ENCODE measurements at places on chromosomes 3 and 15.
A peak's percentile ranks its signal among the peaks of the same experiment; 100 is the strongest.

DNA sequence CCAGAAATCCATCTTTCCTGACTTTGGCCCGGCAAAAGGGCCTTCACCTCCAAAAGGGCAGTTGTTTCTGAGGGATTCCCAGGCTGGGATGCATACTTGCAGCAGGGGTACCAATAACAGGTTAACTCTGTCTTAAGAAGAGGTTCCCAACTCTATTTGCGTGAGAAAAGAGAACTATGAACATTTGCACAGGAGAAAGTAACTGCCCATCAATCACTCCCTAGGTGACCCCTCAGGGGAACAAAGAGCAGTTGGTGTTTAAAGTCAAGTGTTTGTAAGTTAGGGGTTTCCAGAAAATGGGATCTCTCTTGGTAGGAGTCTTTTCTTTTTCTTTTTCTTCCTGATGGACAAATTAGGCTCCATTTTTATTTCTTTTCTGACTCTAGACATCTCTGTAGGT is 97.3 kb downstream of the EPHB1 start:
- DNase-seq, result no peak

DNA sequence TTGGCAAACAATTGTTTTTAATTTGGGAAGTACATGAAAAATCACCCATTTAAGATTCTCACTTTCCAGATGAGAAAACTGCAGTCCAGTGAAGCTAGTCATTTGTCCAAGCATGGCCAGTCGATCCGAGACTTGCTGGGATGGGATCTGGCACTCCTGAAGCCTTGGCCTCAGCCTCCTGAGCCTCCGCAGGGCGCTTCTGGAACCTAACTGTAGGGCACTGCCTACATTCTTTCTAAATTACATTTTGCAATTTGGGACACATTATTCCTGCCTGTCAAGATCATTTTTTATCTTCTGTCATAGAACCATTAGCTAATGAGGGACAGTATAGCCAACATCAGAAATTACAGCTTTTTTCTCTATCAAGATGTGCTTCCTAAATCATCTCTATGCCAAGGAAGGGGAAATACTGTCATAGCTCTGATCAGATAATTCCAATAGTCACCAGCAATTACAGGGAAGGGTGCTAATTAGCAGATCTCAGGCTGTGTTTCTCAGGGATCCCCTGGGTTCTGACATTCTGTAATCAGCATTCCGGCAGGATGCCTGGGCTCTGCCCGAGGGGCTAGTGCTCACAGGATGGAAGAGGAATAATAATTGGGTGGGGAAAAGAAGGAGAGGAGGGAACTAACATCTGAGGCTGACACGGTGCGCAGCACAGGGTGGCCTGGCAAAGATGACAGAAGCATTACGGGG is 28.3 kb downstream of the ANAPC13 start:
- no peak for DNase-seq

- no peak for DNase-seq
Observed at GRCh38 chr15:66758844-66759243, 56.8 kb downstream of the SMAD6 start.

DNA sequence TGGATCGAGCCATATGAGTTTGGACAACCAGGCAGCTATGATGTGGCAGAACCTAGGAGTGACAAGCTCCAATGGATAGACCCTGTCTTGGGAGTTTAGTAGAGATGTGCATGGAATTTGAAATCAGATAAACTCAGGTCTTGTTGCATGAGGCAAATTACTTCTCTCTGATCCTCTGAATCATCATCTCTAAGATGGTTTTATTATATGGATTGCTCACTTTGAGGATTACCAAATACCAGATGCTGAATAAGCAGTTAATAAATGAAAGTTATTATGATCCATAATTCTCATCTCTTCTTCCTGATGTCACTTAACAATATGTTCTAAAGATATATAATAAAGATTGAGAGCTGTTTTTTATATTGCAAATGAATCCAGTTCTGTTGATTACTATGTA is 622.2 kb downstream of the NTRK3 start:
- DNase-seq, result no peak

DNA sequence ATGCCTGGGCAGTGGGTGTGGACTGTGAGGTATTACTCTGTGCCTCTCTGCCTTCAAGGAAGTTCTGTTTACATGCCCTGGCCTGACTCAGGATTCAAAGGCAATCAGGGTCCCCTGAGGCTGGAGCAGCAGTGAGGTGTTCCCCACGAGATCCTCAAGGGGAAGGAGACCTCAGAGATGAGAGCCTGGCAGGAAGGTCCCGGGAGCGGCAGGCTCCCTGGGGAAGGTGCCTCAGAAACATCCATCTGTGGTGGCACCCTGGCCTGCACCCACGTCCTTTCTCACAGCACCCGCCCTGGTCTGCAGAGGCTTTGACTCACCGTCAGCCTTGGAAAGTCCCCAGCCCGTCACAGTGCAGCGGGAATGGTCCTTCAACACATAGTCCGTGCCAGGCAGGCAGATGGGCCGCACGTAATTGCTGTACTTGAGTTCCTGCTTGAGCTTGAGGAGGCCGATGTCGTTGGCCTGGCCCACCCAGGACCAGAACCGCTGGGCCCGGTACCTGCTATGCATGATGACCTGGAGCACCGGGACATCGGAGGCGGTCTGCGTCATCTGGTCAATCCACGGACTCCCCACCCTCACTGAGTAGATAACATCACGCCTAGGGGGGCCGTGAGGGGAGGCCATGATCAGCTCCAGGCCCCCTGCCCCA is 3.6 kb downstream of the PRSS50 start:
- DNase-seq, result no peak

DNA sequence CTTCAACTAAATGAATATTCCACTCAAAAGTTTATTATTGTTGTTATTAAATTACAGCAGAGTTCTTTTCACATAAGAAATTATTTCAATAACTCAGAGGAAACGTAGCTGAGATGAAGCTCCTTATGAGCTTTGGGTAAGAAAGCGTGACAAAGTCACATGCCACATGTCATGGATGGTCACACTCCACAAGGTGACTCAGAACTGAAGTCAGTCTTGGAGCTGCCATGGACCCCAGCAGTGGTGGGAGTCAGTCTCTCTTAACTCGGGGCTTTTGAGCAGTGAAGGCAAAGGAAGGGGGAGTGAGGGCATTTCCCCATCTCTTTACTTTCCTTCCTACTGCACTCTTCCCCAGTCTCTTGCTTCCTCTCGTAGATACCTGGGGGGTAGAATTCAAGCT is 87.5 kb upstream of the FAM3D start:
- no peak for DNase-seq

- no peak for DNase-seq
Observed at GRCh38 chr3:28612232-28612631, 263.6 kb upstream of the AZI2 start.

- no peak for DNase-seq
Observed at GRCh38 chr15:66413579-66413978, 26.9 kb downstream of the MAP2K1 start.

- DNase-seq, result no peak
Observed at GRCh38 chr3:59327376-59327808, 277.6 kb upstream of the CFAP20DC start.

GRCh38 chr15:70034141-70034540 is 63.6 kb downstream of the TLE3 start:
- DNase-seq, result no peak

- DNase-seq, result peak; percentile 40
Observed at GRCh38 chr3:21747376-21747775, 3.6 kb downstream of the ZNF385D start.

DNA sequence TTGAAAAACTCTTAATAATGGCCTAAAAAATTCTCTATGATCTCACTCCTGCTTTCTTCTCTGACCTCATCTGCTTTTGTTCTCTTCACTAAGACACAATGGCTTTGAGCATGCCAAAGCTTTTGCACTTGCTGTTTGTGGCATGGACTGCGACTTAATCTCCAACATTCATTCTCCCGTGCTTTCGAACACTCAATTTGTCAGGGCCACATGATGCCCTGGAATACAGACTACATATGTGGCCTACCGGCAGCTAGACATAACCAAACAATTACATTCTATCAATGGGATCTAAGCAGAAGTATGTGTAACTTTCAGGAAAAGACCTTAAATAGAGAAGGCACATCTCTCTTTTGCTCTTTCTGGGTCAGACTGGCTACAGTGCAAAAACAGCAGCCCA is 506.5 kb downstream of the MAGI1 start:
- no peak for DNase-seq

DNA sequence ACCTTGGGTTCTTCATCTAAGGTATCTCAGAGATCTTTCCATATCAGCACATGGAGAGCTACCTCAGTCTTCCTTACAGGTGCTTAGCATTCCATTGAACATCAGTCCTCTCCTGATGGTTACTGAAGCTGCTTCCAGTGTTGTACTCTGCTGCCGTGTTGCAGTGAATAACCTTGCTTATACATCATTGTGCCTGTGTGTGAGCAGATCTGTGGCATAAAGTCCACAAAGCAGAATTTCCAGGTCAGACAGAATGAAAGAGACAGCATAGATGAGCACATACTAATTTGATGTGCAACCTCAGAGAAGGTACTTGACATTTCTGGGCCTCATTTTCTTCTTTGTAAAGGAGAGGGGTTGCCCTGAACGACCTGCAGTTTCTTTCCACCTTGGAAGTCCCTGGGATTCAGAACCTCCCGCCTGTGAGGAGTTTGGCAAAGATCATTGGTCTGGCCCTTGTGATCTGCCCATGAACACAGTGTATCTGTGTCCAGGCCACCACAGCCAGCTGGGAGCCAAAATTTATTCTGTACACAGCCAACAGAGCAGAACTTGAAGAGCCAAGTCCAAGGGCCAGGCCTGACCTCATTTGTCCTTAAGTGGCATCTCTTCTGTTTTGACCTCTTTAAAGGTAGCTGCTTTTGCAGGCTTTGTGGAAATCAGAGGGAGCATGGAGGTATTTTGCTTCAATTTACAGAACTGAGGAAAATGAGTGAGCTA is 57.2 kb upstream of the SLC7A14 start:
- DNase-seq, result no peak

- DNase-seq, result no peak
Observed at GRCh38 chr3:190378240-190378891, 9.6 kb upstream of the CLDN16 start.

DNA sequence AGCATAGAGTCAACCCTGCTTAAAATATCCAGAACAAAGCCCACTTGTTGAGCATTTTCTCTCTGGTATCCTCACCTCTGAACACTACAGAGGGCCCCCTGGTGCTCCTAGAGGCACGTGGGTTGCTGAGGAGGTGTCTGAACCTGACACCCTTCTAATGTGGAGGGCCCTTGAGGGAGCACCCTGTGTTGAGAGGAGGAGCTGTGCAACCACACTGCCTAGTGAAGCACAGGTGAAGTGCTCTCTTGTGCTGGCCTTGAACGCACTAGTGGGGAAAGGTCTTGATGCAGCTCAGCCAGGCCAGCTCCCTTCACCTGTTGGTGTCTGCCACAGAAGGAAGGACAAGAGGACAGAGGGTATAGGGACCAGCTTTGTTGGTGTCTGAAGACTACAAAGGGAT is 51.9 kb downstream of the CCK start:
- no peak for DNase-seq

DNA sequence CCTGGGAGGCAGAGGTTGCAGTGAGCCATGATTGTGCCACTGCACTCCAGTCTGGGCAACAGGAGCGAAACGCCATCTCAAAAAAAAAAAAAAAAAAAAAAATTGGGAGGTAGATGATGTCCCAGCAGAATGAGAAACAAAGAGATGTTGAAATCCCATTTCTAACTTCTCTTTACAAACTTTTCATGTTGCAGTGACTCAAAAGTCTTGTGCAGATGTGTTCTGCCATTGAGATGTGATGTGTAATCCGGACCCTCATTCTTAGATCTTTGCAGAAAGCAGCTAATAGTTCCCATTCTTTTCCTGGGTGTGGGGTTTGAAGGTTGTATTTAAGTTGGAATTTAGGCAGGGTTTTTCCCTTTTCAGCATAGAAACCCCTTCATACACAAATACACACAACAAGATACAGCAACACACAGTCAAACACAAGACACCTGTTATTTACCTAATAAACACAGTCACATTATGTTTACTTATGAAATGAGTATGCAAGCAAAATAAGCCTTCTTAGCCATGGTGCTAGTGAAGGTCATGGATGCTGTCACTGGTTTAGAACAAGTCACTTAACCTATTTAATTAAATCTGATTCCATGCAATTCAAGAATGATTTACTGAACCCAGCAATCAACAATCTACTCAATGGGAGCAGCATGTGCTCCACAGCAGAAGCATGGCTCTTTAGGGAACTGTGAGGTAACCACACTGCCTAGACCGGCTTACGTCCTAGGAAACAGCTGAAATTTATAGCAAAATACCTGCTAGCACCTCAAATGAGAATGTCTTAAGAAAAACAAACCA is 14.9 kb downstream of the SIAH2 start:
- DNase-seq, result no peak

All from DMS 273 treated with DMSO at 0.1 percent for 48 hours (cell line).